ENCODE measurements at places on chromosomes 7 and 10.

DNA sequence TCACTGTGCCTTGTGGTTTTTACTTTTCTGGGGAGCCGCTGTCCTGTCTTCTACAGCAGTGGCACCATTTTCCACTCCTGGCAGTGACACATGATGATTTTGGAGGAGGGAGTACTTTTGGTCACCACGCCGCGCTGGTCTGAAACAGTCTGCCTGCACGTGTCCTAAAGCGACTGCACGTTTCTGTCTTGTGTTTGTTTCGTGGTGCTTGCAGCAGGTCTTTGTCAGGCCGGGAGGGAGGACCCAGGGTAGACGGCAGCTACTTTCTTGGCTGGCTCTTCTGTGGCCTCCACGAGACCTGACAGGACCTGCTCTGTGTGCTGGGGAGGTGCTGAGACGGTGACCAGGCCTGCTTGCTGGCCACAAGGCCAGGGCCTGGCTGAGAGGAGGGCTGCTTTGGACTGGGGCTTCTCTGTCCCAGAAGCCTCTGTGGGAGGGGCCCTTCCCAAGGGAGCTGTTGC lies 82.0 kb downstream of the GLRX3 start:
- DNase-seq = no peak

DNA sequence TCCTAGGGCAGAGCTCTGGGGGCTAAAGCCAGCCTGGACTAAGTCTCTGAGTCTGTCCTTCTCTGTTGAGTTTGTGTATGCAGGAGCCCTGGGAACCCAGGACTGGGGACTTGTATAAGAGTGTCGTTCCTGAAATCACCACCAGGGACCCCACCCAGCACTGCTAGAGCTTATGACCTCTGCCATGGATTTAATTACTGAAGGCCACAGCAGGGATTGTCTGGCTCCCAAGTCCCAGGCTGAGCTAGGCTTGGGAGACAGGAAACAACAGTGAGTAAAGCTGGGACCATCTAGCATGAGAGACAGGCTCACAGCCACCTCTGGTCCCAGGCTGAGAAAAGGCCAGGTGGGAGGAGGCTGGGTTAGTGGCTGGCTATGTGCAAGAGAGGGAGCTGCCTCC lies 1.4 kb upstream of the TSPAN15 start:
- DNase-seq = no peak

GRCh38 chr10:45460235-45460878 lies 86.3 kb downstream of the ALOX5 start:
- DNase-seq = no peak

GRCh38 chr7:2966466-2967078 lies 77.1 kb downstream of the CARD11 start:
- no peak for DNase-seq

- no peak for DNase-seq
These were observed 121.7 kb downstream of the MACC1 start for GRCh38 chr7:20095436-20095835.

DNA sequence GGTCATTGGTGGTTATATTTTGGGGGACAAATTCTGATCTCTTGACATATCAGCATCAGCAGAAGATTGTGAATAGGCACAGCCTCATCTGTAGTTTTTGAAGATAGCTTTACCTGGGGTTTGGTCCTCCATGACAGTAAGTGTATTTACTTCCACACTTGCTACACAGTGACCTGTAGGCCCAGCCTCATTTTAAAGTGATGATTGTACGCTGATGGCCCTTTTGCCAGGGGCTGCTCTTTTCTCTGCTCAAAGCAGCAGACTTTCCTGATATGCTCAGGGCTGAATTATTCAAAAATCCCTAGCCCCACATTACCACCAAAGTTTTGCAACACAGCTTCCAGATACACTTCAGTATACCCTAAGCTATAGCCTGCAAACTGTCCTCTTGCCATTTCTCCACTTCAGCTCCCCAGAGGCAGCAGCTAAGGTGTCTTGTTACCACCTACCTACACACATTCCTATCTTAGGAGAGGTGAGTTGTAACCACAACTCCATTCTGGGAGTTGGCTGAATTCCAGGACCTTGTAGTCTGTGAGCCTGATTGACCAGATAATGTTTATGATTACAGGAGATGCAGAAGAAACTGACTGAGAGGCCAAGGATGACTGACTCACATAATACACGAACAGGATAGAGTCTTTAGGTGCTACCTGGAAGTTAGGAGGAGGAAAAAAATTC lies 6.0 kb downstream of the ASB4 start:
- peak; percentile 55 for DNase-seq

DNA sequence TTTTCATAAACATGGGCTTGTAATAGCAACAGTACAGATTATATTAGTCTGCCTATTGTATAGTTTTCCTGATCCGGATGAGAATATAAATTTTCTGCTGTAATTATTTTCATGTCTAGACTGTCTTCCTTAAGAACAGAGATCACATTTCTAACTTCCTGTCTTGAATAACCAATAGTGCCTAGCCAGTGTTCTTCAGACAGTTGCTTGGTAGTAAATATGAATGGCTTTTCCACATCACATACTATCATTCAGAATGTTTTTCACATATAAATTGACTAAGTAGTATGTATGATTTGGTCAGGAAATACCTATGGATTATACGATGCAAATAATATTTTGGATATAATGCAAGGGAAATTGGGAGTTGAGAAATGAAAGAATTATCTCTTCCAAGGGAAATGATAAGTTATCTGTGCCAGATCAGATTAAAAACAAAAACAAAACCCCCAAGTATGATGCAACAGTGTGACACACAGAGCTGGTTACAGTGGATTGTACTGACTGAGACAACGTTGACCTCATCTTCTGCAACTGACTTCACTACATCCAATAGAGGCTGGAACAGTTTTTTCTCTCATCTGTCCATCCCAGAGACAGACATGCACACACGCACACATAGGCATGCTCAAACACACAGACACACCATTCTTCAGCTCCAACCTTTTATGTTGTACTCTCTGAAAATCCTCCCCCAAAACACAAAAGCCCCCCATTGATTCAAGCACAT lies 16.4 kb downstream of the ITGA8 start:
- DNase-seq = no peak

DNA sequence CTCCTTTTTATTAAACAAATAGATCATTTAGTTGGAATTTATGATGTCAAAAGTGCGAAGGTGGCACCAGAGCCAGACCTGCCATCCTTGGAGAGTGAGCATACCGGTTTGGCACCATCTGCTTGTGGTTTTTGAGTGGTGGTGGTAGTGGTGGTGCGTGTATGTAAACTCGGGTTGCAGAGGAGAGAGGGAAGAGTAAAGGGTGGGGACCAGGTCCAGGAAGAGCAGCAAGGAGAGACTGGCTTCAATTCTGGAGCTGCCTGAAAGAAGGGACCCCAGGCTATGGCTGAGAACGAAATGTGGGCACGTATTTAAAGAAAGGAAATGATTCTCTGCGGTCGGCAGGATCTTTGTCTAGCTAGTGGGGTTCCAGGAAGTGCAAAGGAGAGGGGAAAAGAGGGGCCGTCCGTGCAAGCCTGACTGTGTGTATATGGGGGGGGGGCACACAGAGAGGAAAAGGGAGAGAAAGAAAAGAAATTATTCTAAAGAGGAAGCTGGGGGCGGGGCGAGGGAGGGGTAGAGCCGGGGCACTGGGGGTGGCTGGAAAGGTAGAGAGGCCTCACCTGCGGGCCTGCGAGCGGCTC lies 448 bp upstream of the GOLGA7B start:
- DNase-seq = peak; percentile 55

- no peak for DNase-seq
These were observed 10.2 kb downstream of the KAZALD1 start for GRCh38 chr10:101071885-101072433.

GRCh38 chr10:77527839-77528238 lies 109.8 kb downstream of the KCNMA1 start:
- no peak for DNase-seq

DNA sequence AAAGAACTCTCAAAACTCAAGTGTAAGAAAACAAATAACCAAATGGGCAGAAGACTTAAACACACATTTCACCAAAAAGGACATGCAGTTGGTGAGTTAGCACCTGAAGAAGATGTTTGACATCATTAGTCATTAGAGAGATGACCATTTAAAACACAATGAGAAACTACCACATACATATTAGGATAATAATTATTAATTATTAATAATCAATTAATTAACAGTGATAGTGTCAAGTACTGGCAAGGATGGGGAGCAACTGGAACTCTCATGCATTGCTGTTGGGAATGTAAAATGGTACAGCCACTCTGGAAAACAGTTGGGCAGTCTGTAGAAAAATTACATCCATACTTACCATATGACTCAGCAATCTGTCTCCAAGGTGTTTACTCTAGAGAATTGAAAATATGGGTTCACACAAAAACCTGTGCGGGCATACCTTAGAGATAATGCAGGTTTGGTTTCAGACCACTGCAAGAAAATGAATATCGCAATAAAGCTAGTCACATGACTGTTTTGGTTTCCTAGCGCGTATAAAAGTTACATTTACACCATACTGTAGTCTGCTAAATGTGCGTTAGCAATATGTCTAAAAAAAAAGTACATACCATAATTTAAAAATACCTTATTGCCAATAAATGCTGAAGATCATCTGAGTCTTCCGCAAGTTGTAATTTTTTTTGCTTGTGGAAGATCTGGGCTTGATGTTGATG lies 30.3 kb downstream of the ARID5B start:
- DNase-seq = no peak

DNA sequence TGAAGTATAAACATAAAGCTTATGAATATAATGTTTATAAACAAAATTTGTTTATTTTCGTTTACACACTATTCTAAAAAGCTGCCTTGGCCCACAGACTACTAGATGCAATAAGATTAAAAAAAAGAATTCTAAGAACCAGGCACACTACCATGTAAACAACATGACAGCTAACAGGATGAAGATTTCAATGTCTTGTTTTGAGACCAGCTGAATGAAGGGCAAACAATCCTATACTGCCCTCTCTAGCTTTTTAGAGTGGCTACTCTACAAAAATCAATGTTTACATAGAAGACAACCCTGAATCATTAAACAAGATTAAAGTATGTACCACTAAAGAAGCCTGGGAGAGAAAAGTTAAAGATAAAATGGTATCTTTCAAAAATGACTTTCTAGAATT lies 38.6 kb downstream of the SLC25A40 start:
- no peak for DNase-seq

DNA sequence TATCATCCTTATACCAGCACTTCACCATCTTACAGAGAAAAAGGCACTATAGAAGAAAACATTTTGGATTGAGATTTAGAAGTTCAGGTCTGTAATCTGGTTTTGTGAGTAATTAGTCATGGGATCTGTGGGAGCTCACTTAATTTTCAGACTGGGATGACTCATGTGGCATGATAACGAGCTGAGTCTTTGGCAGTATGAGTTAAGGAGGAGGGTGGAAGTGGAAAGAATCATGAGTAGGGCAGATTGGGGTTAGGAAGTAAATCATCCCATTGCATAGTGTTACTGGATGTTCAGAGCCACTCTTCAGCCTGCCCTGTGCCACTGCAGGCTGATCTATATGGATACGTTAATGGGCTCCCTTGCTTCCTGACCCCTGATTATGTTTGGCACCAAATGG lies 64.9 kb downstream of the ZNF92 start:
- no peak for DNase-seq

DNA sequence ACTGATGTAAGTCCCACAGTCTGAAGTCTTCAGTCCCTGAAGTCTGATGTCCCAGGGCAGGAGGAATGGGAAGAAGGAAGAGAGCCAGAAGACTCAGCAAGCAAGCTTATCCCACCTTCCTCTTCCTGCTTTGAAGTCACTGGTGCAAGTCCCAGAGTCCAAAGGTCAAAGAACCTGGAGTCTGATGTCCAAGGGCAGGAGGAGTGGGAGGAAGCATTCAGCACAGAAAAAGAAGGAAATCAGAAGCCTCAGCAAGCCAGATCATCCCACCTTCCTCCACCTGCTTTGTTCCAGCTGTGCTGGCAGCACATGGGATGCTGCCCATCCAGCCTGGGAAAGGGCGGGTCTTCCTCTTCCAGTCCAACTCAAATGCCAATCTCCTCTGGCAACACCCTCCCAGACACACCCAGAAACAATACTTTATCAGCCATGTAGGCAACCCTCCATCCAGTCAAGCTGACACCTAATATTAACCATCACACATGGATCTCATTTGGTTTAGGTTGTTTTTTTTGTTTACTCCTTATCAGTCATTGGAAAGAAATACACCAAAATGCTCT lies 50.9 kb downstream of the ADAM12 start:
- no peak for DNase-seq

GRCh38 chr7:47978790-47979144 lies 648 bp downstream of the HUS1 start:
- no peak for DNase-seq

DNA sequence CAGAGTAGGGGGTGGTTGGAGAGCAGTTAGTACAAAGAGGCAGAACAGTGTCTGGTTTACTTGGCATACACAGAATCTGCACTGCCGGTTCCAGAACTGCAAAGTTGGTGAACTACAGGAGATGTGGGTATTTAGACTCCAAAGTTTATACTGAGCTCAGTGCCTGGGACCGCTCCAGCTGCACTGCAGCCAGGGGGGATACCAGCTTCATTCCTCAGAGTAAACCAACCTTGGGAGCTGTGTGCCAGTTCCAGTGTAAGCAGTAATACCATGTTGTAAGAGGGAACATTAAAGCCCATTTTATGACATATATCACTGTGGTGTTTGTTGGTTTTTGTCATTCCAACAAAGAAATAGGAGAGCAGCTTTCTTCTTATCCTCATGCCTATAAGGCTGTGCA lies 23.4 kb downstream of the LOXL4 start:
- no peak for DNase-seq

- no peak for DNase-seq
These were observed 29.1 kb upstream of the RHOBTB1 start for GRCh38 chr10:60973086-60973485.

GRCh38 chr7:49635800-49636199 lies 137.6 kb upstream of the VWC2 start:
- no peak for DNase-seq

DNA sequence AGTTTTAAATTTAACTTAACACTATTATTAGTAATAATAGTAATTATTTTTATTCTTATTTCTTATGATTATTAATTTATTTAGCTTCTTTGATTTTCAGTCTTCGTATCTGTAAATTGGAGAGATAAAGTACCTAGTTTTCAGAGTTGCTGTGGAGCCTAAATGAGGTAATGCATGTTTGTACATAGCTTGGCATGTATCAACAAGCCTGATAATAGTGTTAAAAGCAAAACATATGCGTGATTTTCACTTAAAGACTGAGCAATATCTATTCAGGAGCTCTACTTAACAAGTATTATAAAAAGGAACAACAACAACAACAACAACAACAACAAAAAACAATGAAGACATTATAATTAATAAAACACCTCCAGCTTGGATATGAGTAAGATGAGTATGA lies 12.4 kb downstream of the CALCR start:
- no peak for DNase-seq

DNA sequence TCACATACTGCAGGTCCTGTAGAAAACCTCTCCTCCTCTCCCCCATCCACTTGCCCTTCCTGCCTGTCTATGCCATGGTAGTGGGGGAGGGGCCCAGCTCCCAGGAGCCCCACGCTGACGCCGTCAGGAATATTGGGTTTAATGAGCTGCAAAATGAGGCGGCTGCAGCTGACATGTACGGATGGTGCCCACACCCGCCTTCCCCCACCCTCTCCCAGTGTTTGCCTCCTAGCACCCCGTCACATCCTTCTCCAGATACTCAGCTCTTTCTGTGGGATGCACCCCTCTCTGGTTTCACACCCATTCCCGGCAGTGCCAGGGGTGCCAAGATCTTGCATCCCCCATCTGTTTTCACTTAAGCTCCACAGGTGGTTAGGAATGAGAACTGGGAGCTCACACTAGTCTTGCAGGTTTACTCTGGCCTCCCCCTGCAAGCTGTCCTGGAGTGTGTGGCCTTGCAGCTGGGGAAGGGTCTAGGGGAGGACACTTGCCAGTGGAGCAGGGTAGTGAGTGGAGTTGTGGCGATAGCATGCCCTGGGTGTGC lies 26.1 kb downstream of the GBX1 start:
- DNase-seq = no peak

All from NCI-H2227 treated with DMSO at 0.1 percent for 48 hours (cell line).